ENCODE measurements at places on chromosomes 4 and X. TPM values are rescaled to one million over a fixed set of nuclear protein-coding genes. Genes with fewer than 3 reads are reported as not detected.

The HDX gene
- total RNA-seq = 1.1 TPM

The NEUROG2 gene
- not detected for total RNA-seq

DNA sequence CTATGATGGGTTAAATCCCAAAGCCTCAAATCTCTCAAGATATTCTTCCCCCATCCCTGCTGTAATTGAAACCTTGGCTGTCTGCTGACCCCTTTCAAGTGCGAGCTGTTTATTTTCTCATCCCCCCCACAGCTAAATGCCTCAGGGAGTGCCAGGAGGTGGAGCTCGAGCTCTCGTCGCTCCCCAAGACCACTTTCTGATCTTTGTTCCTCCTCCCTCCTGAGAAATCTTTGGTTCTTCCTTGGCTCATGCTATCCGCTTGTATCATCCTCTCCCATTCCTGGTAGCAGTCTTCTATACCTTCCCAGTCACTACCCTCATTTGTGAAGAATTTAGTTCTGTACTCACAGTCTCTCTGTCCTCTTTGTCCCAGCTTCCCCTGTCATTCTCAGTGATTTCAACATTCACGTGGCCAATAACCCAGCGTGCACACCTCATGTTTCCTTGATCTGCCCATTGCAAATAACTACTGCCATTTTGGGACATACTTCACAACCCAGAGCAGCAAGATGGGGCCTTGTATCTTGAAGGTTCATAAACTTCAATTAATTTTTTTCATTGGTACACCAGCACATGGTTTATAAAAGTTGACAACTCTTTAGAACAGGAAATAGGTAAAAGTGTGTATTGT lies 9.2 kb upstream of the SLC25A43 start:
- no peak for DNase-seq

The EDNRA gene
- total RNA-seq = not detected

GRCh38 chrX:9429767-9430166 lies 35.1 kb upstream of the TBL1X start:
- DNase-seq = no peak

The TRIM61 gene
- 1.0 TPM for total RNA-seq

DNA sequence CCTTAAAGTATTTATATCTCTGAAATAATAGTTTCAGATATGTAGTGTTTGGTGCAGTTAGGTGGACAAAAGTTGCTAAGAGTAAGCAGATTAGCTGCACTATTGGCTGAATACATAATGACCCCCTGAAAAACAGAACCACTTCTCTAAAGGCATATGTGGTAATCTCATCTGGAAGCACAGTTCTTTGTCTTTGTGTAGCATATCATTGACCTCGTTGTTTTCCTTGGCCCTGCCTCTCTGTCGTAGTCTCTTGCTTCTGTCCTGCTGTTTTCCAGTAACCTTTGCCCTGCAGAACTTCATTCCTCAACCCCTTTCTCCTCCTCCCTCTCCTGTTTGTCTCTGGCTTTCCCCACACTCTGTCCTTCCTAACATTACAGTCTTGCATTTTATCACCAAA lies 41.4 kb downstream of the JADE3 start:
- DNase-seq = no peak

The SH3BGRL gene
- 41.9 TPM for total RNA-seq

DNA sequence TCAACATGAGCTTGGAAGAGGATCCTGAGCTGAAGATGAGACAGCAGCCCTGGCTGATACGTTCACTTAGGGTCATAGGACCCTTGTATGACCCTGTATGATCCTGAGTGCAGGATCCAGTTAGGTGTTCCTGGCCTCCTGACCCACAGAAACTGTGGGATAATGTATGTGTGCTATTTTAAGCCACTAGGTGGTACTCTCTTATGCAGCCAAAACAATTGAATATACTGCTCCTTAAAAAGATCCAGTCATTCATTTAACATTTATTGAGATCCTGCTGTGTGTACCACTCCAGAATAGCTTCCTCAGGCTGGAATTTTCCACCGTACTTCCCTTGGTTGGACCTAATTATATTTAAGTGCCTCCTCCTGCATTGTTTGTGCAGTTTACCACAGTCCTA lies 167.1 kb downstream of the AMELX start:
- no peak for DNase-seq

DNA sequence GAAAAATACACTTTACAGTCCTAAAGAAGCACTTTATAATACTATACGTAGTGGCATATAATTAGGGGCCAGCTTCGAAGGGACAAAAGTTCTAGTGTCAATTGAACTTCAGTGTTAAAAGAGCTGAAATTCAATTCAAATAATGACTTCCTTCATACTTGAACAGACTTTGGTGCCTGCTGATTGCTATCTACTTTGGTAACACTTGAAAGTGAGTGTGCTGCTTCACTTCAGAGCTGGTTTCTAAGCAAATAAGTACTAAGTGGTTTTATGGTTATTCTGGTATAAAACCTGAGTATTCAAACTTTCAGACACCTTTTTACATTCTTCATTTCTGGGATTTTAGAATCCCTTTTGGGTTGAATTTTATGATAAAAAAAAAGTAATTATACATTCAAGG lies 107.0 kb downstream of the SLC4A4 start:
- no peak for DNase-seq

- DNase-seq = peak; percentile 19
Measured at GRCh38 chr4:82044141-82044993, 329.4 kb downstream of the HNRNPD start.

The PAGE2 gene
- total RNA-seq = not detected

Measured in activated CD4-positive, alpha-beta memory T cell treated with anti-CD3 and anti-CD28 coated beads for 36 hours (primary cell).